ENCODE measurements at places on chromosomes 6 and 20.

- DNase-seq: peak; percentile 85
These were observed at the start of gene NECAB3 for GRCh38 chr20:33674294-33675135. NECAB3 (minus strand) TSS chr20:33674428; CDS start chr20:33674352, 76 bp downstream.

- no peak for DNase-seq
These were observed 125.9 kb downstream of the EPHA7 start for GRCh38 chr6:93293460-93293859.

- no peak for DNase-seq
These were observed 445.1 kb downstream of the DOK5 start for GRCh38 chr20:54920491-54920890.

- no peak for DNase-seq
These were observed 735.4 kb downstream of the CBLN4 start for GRCh38 chr20:55269913-55270312.

DNA sequence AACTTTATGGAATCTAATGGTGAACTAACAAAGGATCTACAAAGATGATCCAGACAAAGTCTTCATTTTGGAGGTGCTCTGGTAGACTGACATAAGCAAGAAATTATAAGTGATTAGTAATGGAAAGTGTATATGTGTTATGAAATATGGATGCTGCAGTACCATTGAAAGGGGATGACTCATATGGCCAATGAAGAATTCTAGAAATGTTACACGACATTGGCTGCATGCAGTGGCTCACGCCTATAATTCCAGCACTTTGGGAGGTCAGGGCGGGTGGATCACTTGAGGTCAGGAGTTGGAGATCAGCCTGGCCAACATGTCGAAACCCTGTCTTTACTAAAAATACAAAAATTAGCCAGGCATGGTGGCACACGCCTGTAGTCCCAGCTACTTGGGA, 23.5 kb downstream of the CFAP206 start:
- no peak for DNase-seq

GRCh38 chr20:47960769-47961541, 175.7 kb upstream of the SULF2 start:
- no peak for DNase-seq

GRCh38 chr6:169545982-169546381, 155.8 kb downstream of the WDR27 start:
- no peak for DNase-seq

- no peak for DNase-seq
These were observed 113.9 kb downstream of the CRYBG1 start for GRCh38 chr6:106474466-106474865.

DNA sequence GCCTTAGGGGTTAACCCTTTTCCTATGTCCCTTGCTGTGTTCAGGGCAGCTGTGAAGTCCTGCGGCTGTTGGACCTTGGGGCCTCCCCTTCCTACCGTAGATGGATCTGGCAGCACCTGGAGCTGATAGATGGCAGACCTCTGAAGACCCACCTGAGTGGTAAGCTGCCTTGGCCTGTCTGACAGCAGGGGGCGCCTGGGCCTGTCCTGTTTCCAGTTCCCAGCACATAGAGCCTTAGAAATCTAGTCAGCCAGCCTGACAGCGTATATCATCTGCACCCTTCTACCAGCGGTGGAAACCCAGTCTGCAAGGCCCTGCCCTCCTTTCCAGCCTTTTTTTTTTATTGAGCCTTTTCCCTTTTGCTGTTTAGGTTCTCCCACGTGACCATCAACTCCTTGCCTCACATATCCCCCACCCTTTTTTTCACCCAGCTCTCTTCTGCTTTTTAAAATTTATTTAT, 26.6 kb downstream of the CNBD2 start:
- DNase-seq: peak; percentile 5

- DNase-seq: no peak
These were observed 73.3 kb downstream of the OPRM1 start for GRCh38 chr6:154112181-154112809.

- no peak for DNase-seq
These were observed 392.8 kb downstream of the ADGRB3 start for GRCh38 chr6:69027861-69028260.

GRCh38 chr20:19112828-19113227, 99.6 kb upstream of the SLC24A3 start:
- DNase-seq: no peak

- DNase-seq: no peak
These were observed 80.1 kb upstream of the C6orf118 start for GRCh38 chr6:165389534-165389933.

- DNase-seq: no peak
These were observed 103.7 kb downstream of the MYO6 start for GRCh38 chr6:75852721-75853120.

DNA sequence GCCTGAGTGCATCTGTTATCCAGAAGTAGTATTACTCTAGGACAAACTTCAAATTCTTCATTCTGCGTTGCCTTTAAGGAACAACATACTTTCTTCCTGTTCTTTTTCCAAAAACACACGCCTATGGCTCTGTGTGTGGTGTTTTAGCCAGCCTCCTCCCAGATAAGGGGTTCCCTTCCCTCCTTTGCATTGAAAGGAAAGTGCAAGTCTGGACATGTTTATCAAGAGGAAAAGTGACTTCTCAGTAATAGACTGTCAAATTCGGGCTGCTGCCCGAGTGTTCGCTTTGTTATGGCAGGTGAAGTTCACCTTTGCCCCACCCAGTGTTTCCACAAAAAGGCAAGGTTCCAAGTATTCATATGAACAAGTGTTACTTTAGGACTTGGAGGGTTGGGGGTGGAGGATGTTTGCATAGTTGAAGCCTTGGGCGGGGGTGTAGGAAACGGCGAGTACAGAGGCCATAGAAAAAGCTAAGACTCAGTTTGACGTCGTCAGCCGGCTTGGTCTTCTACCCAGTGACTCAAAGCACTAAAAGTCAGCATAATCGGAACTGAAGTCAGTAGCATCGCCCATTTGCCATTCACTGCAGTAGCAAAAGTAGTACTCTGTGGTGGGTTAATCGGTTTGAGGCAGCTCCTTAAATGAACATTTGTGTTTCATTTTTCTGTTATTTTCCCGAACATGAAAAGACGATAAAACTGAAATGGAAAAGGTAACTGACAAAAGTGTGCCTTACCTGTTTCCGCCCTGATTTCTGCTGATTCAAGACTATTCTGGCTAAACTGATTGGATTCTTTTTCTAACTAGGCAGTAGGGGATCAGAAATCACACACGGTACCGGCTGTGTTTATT, 12.5 kb downstream of the PRDM1 start:
- DNase-seq: no peak

GRCh38 chr20:31923388-31924331, 28.2 kb downstream of the PDRG1 start:
- no peak for DNase-seq

GRCh38 chr20:5974531-5974930, 24.1 kb downstream of the MCM8 start:
- DNase-seq: no peak

GRCh38 chr6:30042476-30042875, 18.6 kb upstream of the POLR1H start:
- no peak for DNase-seq

DNA sequence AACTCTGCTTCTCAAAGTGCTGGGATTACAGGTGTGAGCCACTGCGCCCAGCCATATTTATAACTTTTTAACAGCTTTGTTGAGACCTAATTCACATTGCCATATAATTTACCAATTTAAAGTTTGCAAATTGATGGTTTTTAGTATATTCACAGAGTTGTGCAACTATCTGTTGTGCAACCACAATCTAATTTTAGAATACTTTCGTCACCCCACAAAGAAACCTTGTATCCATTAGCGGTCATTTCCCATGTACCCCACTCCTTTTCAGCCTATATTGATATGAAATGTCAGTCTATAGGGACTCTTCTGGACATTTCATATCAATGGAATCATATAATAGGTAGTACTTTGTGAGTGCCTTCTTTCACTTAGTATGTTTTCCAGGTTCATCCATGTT, 55.8 kb downstream of the FOXO3 start:
- no peak for DNase-seq

GRCh38 chr6:34110610-34111009, 35.3 kb downstream of the GRM4 start:
- DNase-seq: no peak

DNA sequence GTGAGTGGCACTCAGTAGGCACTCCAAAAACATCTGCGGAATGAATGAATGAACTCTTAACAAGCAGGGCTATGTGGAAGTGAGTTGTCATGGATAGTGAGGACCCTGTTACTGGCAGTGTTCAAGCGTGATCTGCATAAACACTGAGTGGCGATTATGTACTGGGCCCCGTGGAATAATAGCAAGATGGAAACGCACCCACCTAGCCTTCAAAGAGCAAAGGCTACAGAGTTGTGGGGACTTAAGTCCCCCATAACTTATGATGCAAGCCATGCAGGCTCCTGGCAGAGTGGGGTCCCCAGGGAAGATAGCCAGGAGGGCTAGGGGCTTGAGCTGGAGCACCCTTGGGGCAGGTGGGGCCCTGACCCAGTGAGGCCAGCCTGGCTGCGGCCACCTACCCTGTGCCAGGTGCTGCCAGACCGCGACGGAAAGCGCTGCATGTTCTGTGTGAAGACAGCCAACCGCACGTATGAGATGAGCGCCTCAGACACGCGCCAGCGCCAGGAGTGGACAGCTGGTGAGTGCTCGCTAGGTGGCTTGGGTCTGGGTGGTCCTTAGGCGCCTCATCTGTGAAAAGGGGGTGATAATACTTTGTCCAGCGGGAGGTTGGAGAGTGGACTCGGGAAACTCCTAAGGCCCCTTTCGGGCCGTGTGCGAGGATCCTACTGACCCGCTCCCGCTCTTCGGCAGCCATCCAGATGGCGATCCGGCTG, 20.0 kb downstream of the DEF6 start:
- no peak for DNase-seq

DNA sequence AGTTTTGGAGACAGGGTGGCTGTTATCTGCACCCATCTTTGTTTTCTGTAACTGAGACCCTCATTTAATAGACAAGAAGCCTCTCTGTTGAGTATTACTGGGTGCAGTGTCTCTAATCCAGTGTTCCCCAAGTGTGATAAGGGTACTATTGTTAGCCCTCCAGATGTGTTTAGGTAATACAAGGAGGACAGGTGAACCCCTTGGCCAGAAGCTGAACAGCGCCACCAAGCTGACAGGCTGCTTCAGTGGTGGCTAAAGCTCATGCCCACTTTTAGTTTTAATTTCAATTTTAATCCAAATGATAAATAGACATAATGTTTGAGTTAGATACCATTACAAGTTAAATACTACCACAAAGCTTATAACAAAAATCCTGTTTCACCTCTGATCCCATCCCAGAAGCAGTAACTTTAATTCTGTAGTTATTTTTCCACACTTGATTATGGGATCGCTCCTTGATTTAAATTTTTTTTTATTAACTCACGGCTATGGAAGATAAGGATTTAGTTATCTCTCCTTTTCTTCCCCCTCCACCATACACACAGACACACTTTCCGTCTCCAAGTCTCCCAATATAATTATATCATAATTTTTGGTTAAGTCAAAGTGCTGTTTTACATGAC, 8.4 kb upstream of the STK35 start:
- DNase-seq: no peak

DNA sequence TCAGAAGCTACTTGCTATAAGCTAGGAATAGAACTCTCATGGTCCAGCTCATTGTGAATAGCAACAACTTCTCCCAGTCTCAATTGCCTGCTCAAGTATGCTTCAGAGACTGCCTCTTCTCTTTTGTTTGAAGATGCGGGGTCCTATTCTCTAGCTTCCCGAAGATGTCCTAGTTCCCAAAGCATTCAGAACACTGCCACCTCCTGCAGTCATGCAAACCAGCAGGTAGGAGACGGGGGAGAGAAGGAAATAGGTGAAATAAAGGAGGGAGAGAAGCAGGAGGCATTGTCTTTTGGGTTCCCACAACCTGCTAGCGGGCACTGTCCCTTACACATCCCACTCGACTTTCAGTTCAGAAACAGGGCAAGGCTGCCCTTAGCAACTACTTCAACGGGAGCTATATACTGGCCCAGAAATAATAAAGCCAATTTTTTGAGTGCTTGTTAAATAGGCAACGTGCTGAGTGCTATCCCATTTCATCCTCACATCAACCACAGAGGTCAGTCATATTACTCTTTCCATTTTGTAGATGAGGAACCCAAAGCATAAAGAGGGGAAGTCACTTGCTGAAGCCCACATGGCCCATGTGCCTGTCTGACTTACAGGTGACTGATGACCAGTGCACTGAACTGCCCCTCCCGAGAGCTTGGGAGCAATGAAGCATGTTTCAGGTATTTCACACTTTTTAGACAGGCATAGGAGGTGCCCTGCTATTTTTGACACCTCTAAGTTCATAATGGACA, 61.9 kb upstream of the ATXN1 start:
- no peak for DNase-seq

DNA sequence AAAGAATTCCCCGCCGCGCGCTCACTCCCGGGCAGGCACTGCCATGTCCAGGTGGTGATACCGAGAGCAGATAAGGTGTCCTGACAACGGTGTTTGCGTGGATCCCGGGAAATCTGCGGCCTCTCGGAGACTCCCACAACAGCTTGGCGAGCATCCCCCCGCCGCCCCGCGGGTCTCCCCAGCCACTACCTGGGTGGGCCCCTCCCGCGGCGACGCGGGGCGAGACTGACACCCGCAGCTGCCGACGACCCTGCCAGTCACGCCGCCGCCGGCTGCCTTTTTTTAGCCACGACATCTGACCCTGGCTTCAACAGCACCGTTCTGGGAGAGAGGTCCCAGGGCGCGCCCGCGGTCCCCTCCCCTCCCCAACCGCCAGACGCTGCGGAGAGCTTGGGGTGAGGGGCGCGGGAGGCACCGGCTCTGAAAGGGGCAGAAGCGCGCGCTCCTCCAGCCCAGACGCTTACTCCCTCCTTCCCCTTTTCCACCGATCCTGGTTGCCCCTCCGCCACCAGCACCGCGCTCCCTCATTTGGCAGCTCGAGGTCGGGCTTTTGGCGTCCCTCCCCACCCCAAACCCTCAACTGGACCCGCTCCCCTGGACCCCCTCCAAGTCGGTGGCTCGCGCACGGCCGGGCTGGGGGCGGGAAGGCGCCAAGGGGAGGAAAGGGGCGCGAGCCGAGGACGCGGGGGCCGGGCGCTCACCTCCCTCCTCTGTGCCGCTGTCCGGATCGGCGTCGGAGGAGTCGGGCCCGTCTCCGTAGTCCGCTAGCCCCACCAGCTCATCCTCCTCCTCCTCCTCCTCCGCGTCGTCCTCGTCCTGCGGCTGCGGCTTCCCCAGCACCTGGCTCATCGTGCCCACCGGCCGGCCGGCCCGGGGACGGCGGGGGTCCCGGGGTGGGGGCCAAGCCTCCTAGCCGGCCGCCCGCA, 665 bp downstream of the RRAGD start:
- peak; percentile 46 for DNase-seq

DNA sequence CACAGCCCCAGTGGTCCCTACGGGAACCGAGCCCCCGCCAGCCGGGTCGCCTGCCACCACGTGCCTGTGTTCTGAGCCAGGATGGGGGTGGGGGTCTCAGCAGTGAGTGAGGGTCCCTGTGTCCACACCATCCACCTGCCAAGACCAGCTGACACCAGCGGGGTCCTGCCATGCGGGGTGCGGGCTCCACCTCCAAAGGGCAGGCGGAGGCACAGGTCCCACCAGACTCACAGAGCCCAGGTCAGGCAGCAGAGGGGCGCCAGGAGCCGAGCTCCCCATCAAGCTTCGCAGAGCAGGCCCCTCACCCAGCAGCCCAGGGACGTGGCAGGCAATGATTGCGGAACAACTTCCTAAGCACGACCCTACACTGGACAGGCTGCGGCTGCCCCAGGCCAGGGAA, 50.5 kb downstream of the KCNQ2 start:
- DNase-seq: no peak

GRCh38 chr6:143515061-143515760, 3.7 kb upstream of the FUCA2 start:
- peak; percentile 13 for DNase-seq

GRCh38 chr6:155955038-155955437, 499.4 kb upstream of the NOX3 start:
- no peak for DNase-seq

GRCh38 chr20:43960231-43960630, 45.6 kb downstream of the TOX2 start:
- no peak for DNase-seq
